ENCODE measurements at places on chromosomes 7 and 10. TPM values are rescaled to one million over a fixed set of nuclear protein-coding genes. Genes with fewer than 3 reads are reported as not detected.

DNA sequence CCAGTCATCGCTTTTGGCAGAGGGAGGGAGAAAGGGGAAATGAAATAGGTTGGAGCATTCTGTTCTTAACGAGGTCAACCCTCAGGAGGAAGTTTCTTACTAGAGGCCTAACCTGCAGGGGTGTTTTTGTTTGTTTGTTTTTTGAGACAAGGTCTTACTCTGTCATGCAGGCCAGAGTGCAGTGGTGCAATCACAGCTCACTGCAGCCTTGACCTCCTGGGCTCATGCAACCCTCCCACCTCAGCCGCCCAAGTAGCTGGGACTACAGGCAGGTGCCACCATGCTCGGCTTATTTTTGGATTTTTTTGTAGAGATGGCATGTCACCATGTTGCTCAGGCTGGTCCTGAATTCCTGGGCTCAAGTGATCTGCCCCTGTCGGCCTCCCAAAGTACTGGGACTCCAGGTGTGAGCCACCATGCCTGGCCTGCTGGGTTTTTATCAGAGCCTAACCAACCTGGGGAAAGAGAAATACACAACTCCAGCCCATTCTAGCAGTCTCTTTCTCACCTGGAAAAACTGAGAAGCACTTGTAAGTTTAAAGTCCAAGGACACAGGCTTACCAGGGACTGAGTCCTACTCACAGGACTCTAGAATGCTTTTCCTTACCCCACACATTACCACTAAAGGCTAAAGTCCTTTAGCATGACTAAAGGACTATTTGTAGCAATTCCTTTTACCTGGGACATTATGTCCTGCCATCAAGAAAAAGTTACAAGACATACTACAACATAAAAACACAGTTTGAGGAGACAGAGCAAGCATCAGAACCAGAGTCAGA, 101.0 kb upstream of the EGFR start:
- no peak overlapping the region for H3K4me3 ChIP-seq
- H3K27me3 ChIP-seq: no peaks in the 10 kb centered on the region
- no peaks in the 10 kb centered on the region for H3K4me1 ChIP-seq
- H3K36me3 ChIP-seq: no peaks in the 10 kb centered on the region

GRCh38 chr7:85102813-85103350, 84.0 kb downstream of the SEMA3D start:
- no peak overlapping the region for H3K27ac ChIP-seq
- H3K4me1 ChIP-seq: peaks cover 12% of the 10 kb centered on the region
- no peak overlapping the region for H3K4me3 ChIP-seq

- peaks cover 4% of the 10 kb centered on the region for H3K4me1 ChIP-seq
- no peak overlapping the region for H3K4me3 ChIP-seq
- no peaks in the 10 kb centered on the region for H3K27me3 ChIP-seq
- H3K27ac ChIP-seq: no peak overlapping the region
- peaks cover 22% of the 10 kb centered on the region for H3K36me3 ChIP-seq
- DNase-seq: no peak
Observed at GRCh38 chr7:47389171-47389922, 192.6 kb downstream of the TNS3 start.

DNA sequence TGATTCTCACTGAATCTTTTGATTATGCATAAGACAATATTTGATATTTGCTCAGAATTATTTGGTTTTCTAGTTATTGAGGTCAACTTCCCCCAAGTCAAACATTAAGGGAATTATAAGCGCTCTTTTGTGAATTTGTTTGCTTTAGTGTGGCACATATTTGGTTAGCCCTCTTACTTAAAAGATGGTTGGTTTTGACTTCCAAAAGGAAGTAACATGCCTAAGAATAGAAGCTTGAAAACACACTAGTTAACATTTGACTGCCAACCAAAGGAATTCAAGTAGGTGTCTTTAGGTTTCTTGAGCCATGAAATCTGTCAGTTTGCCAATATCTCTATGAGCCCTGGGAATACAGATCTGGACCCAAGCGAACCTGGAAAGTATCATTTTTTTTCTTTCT, 24.9 kb downstream of the STEAP4 start:
- no peak overlapping the region for H3K4me3 ChIP-seq
- peaks cover 9% of the 10 kb centered on the region for H3K4me1 ChIP-seq
- H3K27ac ChIP-seq: no peak overlapping the region
- H3K36me3 ChIP-seq: no peaks in the 10 kb centered on the region
- H3K27me3 ChIP-seq: no peaks in the 10 kb centered on the region
- no peak for DNase-seq

GRCh38 chr10:104452977-104453376, 99.3 kb downstream of the CFAP58 start:
- H3K27ac ChIP-seq: no peak overlapping the region
- H3K36me3 ChIP-seq: no peaks in the 10 kb centered on the region
- H3K4me3 ChIP-seq: no peak overlapping the region
- peaks cover 3% of the 10 kb centered on the region for H3K4me1 ChIP-seq
- no peaks in the 10 kb centered on the region for H3K27me3 ChIP-seq

GRCh38 chr7:98795741-98796493, 73.9 kb downstream of the TMEM130 start:
- no peaks in the 10 kb centered on the region for H3K36me3 ChIP-seq
- no peak for DNase-seq
- H3K27ac ChIP-seq: no peak overlapping the region
- no peak overlapping the region for H3K4me3 ChIP-seq

DNA sequence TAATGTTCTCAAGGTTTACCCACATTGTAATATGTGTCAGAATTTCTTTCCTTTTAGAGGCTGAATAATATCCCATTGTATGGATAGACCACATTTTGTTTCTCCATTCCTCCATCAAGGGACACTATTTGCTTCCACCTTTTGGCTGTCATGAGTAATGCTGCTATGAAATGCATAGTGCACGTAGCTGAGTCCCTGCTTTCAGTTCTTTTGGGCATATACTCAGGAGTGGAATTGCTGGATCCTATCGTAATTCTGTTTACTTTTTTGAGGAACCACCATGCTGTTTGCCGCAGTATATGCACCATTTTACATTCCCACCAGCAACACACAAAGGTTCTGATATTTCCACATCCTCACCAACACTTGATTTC, 60.0 kb downstream of the PRF1 start:
- H3K27me3 ChIP-seq: no peaks in the 10 kb centered on the region
- DNase-seq: no peak
- no peak overlapping the region for H3K27ac ChIP-seq
- no peaks in the 10 kb centered on the region for H3K36me3 ChIP-seq
- no peak overlapping the region for H3K4me3 ChIP-seq

GRCh38 chr10:122261584-122261983, 9.5 kb upstream of the BTBD16 start:
- no peaks in the 10 kb centered on the region for H3K27me3 ChIP-seq
- H3K4me3 ChIP-seq: no peak overlapping the region
- no peaks in the 10 kb centered on the region for H3K4me1 ChIP-seq
- H3K27ac ChIP-seq: no peak overlapping the region
- no peak for DNase-seq

- H3K27ac ChIP-seq: no peak overlapping the region
- no peaks in the 10 kb centered on the region for H3K27me3 ChIP-seq
- H3K36me3 ChIP-seq: no peaks in the 10 kb centered on the region
- no peak for DNase-seq
Observed at GRCh38 chr10:35585356-35585755, 19.8 kb upstream of the GJD4 start.

DNA sequence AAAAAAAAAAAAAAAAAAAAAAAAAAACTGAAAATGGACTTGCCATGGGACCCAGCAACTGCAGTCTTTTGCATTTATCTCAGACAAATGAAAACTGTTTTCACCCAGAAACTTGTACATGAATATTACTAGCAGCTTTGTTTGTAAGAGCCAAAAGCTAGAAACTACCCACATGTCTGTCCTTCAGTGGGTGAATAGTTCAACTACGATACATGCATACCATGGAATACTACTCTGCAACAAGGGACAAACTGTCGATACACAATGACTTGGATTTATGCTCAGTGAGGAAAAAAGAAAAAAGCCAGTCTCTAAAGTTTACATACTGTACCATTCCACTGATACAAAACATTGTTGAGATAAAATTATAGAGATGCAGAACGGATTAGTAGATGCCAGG, 195.6 kb downstream of the KIAA1217 start:
- no peaks in the 10 kb centered on the region for H3K36me3 ChIP-seq
- DNase-seq: no peak
- peaks cover 3% of the 10 kb centered on the region for H3K4me1 ChIP-seq
- no peaks in the 10 kb centered on the region for H3K27me3 ChIP-seq

GRCh38 chr7:131068604-131069021, 259.1 kb upstream of the MKLN1 start:
- no peak overlapping the region for H3K4me3 ChIP-seq
- DNase-seq: no peak
- peaks cover 40% of the 10 kb centered on the region for H3K4me1 ChIP-seq
- H3K36me3 ChIP-seq: peaks cover 3% of the 10 kb centered on the region
- no peaks in the 10 kb centered on the region for H3K27me3 ChIP-seq
- no peak overlapping the region for H3K27ac ChIP-seq

- no peaks in the 10 kb centered on the region for H3K27me3 ChIP-seq
- peaks cover 7% of the 10 kb centered on the region for H3K4me1 ChIP-seq
- no peak overlapping the region for H3K27ac ChIP-seq
- H3K4me3 ChIP-seq: no peak overlapping the region
- no peak for DNase-seq
Observed at GRCh38 chr7:21422751-21423150, 5.1 kb upstream of the SP4 start.

DNA sequence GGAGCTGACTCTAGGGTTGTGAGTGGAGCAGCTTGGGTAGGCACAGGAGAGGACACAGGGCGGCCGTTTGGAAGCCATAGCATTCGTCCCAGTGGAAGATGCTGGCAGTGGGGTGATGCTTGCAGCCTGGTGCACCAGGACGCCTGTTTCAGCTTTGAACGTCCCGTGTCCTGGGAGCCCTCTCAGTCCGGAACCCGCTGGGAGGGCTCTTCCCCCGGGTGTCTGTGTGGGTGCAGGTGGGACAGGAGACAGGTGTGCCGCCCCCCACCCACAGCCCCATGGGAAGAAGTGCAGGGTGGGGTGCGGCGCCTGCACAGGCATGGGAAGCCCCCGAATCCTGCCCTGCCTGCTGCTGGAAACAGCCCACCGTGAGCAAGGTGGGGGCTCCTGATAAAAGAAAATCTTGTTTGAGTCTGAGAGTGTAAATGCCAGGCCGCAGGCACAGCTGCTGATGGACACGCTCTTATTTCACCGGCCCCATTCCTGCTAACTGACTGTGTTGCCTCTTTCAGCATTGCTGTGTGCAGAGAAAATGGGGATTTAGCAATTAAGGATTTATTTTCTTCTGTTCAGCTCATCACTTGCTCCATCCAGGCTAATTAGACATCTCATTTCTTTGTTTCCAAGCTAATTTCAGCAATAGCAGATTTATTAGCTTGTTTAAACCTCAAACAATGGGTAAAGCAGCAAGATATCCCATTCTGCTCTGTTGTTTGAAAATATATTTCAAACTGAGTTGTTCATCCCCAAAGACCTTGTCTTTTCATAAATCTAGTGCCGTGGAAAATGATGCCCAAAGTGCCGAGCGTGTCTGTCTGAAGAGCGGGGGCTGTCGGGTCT, 54.9 kb upstream of the DPYSL4 start:
- H3K27ac ChIP-seq: no peak overlapping the region
- H3K27me3 ChIP-seq: peaks cover 17% of the 10 kb centered on the region
- DNase-seq: peak; percentile 51
- peak overlapping the region; percentile 10 for H3K4me3 ChIP-seq
- H3K4me1 ChIP-seq: peaks cover 6% of the 10 kb centered on the region

GRCh38 chr7:73850781-73851207, 8.5 kb upstream of the METTL27 start:
- no peaks in the 10 kb centered on the region for H3K27me3 ChIP-seq
- peak overlapping the region; percentile 93 for H3K27ac ChIP-seq
- H3K4me3 ChIP-seq: no peak overlapping the region
- no peak for DNase-seq
- no peaks in the 10 kb centered on the region for H3K36me3 ChIP-seq
- peaks cover 43% of the 10 kb centered on the region for H3K4me1 ChIP-seq

DNA sequence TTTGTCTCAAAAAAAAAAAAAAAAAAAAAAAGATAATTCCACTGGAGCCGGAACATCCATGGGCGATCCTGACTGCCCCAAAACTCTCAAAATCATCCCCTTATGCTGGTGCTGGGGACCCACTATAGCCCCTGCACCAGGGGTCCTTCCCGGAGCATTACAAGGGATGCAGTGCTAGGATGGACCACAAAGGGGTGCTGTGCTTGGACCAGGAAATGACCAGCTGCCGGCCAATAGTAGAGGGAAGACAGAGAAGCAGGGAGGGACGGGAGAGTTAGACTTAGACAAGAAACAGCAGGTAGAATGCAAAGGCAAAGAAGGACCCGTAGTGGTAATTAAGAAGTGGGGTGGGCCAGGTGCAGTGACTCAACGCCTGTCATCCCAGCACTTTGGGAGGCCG, 40.5 kb downstream of the RCC1L start:
- H3K27ac ChIP-seq: no peak overlapping the region
- no peak for DNase-seq
- H3K4me3 ChIP-seq: no peak overlapping the region
- no peaks in the 10 kb centered on the region for H3K27me3 ChIP-seq
- no peaks in the 10 kb centered on the region for H3K36me3 ChIP-seq

DNA sequence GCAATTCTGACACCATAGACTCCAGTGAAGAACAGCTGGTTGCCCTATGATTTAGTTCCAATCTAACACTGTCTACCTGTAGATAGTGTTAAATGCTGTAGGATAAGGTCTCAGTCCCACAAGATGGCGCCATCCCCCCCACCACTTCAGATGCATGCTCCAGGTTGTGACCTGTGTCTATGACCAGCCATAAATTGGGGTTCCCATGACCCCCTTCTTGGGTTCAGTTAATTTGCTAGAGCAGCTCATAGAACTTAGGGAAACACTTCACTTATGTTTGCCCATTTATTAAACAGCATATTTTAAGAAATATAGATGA, 13.1 kb downstream of the CCSER2 start:
- H3K27ac ChIP-seq: no peak overlapping the region
- no peak overlapping the region for H3K4me3 ChIP-seq
- H3K27me3 ChIP-seq: no peaks in the 10 kb centered on the region
- no peak for DNase-seq

- no peaks in the 10 kb centered on the region for H3K4me1 ChIP-seq
- no peak overlapping the region for H3K4me3 ChIP-seq
- no peaks in the 10 kb centered on the region for H3K36me3 ChIP-seq
Observed at GRCh38 chr7:45567713-45568112, 6.5 kb upstream of the ADCY1 start.

DNA sequence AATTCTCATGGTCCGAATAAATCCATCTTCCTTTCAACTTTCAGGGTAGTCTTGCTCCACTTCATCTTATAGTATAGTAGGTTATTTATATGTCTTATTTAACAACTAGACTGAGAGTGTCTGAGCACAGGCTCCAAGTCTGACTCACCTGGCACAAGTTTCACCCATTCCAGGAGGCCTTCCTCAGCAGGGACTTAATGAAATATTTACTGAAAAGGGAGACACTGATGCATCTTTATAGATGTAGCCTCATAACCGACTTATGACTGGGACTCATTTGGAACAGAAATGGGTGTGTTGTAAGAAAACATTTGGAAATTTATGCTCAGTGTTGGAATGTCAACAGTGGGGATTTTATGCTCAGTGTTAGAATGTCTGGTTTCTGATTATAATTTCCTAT, 59.9 kb downstream of the CH25H start:
- no peaks in the 10 kb centered on the region for H3K36me3 ChIP-seq
- no peak for DNase-seq
- no peaks in the 10 kb centered on the region for H3K27me3 ChIP-seq
- no peak overlapping the region for H3K27ac ChIP-seq
- H3K4me3 ChIP-seq: no peak overlapping the region
- H3K4me1 ChIP-seq: no peaks in the 10 kb centered on the region

GRCh38 chr7:78702770-78703169, 750.7 kb downstream of the MAGI2 start:
- no peaks in the 10 kb centered on the region for H3K27me3 ChIP-seq
- DNase-seq: no peak
- no peaks in the 10 kb centered on the region for H3K36me3 ChIP-seq
- no peak overlapping the region for H3K27ac ChIP-seq
- H3K4me3 ChIP-seq: no peak overlapping the region

PTPN20 gene
- total RNA-seq: 11.5 TPM

KAT6B gene
- 47.6 TPM for total RNA-seq

ANK3 gene
- total RNA-seq: 89.1 TPM

IFIT1B gene
- total RNA-seq: not detected

MUC12 gene
- not detected for total RNA-seq

TMEM130 gene
- not detected for total RNA-seq
